ENCODE measurements at places on chromosomes 11 and 22. TPM values are rescaled to one million over a fixed set of nuclear protein-coding genes. Genes with fewer than 3 reads are reported as not detected.

Gene HEPN1
- total RNA-seq = not detected

DNA sequence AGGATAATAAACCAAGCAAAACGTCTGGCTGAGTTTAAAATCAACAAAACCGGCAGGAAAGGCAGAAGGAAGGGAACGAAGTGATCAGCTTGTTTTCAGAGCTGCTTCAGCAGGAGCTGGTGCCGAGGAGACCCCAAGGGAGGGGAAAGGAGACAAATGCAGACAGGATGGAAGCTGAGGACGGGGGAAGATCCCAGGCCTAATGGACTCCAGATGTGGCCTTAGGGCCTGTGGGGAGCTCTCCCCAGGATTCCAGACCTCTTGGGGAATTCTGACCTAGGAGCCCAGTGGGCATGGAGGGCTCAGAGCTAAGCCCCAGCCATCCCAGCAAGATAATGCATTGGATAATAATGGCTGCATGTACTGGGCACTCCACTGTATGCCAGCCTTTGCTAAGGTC lies 211.4 kb upstream of the NARS2 start:
- DNase-seq = no peak

Gene CCDC188
- total RNA-seq = 0.76 TPM

GRCh38 chr11:110763249-110764011 lies 51.2 kb upstream of the ARHGAP20 start:
- no peak for DNase-seq

Gene CATSPER1
- 0.33 TPM for total RNA-seq

GRCh38 chr11:119258983-119259382 lies 52.8 kb downstream of the CBL start:
- DNase-seq = no peak

- no peak for DNase-seq
These were observed 25.9 kb downstream of the OR51E2 start for GRCh38 chr11:4671741-4672140.

GRCh38 chr11:65115361-65116082 lies 2.0 kb downstream of the ZNHIT2 start:
- DNase-seq = no peak

DNA sequence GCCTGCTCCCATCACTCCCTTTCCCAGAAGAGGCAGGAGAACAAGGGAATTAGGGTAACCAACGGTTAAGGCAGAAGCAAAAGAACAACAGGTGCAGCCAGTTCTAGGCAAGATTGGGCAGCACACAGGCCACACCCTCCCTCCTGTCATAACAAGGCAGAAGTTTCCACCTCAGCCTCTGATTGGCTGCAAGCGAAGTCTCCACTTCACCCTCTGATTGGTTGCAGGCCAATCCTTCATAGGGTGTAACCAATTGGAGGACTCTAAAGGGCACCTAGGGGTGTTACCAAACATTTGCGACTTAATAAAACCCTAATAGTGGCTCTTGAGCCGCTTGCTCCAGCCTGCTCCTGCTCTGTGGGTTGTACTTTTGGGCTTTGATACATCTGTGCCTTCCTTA lies 153.8 kb downstream of the CACNA1I start:
- no peak for DNase-seq

- no peak for DNase-seq
These were observed 1.8 kb upstream of the NUP98 start for GRCh38 chr11:3799143-3799542.

GRCh38 chr11:130485983-130486382 lies 37.5 kb downstream of the ADAMTS15 start:
- DNase-seq = no peak

Gene PLAAT2
- total RNA-seq = not detected

DNA sequence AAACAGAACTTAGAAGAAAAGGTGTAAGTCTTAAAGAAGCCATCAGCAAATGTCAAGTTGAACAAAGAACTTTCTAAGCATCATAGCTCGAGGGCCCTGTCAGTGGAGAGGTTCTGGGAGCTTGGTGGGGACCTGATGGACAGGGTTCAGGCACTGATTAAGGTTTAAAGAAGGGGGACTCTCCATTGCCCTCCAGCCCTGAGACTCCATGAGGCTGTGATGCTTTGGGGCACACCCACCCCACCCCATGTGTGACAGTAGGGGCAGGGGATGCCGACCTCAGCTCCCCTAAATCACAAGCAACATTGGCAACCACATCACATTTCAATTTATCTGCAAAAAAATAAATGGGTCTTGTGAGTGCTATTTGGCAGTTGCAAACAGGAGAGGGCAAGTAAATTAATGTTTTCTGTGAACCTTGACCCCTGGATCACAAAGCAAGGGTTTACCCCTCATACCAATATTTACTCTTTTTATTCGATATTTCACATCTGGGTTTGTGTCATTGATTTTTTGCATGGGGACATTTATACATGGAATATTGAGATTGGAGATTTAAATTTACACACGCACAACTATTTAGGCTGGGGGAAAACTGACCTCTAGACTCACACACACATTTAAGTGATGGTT lies 37.1 kb upstream of the ANO1 start:
- no peak for DNase-seq

Gene XBP1
- 263 TPM for total RNA-seq

DNA sequence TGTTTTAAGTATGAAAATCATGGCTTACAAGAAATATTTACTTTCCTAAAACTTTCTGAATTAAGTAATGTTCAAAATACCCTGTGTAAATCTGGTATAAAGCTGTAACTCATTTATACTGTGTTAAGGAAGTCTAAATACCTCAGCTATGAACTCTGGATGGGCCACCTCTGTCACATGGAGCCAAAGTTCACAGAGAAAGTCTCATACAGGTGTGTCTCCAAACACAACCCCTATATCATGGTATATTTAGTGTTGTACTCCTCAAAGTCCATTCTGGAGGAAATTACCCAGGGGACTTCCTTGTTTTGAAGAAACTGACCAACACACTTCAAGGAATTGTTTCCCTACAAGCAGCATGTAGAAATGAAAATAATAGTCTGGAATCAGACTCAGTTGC lies 909.2 kb upstream of the TENM4 start:
- DNase-seq = no peak

DNA sequence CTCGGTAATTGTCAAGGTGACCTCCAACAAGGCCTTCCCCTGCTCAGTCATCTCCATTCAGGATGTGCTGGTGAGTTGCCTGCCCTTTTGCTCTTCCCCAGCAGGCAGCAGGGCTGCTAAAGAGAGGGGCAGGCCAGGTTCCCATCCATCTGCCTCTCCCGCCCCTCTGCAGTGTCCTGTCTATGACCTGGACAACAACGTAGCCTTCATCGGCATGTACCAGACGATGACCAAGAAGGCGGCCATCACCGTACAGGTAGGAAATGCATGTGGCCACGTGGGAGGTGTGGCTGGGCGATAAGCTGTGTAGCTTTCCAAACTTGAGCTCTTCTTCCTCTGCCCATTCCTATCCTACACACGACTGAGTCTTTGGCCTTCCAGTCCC lies 4.0 kb downstream of the SIDT2 start:
- no peak for DNase-seq

DNA sequence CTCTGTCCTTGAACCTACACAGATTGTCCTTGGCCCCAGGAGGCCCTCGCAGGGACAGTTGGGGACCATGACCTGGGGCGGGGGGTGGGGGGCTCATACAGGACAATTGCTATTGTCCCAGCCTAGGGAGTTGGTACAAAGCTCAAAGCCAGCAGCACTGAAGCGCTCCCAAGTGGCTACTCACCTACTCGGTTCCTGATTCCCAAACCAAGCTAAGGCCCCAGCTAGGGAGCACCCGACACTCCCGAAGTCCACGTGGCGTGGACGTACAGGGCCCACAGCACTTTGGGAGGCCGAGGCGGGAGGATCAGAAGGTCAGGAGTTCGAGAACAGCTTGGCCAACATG lies 80.6 kb downstream of the CELSR1 start:
- no peak for DNase-seq

DNA sequence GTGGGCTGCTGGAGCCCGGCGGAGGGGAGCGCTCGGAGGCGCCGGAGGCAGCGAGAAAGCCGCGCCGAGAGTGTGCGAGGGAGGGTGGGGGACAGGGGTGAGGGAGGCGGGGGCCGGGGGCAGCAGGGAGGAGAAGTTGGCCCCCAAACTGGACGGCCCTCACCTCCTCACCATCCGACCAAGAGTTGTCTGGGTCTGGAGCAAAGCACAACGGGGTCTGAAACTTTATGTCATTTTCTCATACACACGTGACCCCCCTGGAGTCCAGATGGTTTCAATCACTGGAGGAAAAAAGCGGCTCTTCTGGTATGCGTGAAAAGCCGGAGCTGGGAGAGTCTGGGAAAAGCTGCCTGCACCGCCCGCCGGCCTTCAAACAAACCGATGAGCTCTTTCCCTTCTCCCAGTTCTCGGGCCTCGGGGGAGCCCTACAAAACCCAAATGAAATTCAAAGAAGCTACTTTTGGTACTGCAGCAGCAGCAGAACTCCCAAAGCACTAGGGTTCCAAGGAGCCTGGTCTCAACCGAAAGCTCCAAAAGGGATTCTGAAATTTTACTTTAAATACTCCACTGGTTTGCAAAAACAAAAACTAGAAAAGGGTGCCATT lies 39.7 kb upstream of the AKIP1 start:
- no peak for DNase-seq

Gene DUSP8
- 2.6 TPM for total RNA-seq

- no peak for DNase-seq
These were observed 91.4 kb downstream of the CSNK2A3 start for GRCh38 chr11:11261629-11262028.

- DNase-seq = no peak
These were observed 174.1 kb downstream of the TTC28 start for GRCh38 chr22:28505416-28506149.

Gene ISX
- not detected for total RNA-seq
